ENCODE measurements at places on chromosomes 7 and 10. TPM values are rescaled to one million over a fixed set of nuclear protein-coding genes. Genes with fewer than 3 reads are reported as not detected.

Gene GFRA1
- not detected for total RNA-seq

Gene GNAI1
- total RNA-seq: 2.3 TPM

Gene NME8
- not detected for total RNA-seq

Gene ITGB8
- total RNA-seq: 4.6 TPM

Gene SRRM3
- 1.7 TPM for total RNA-seq

Gene CFAP43
- total RNA-seq: 0.52 TPM

Gene BMPER
- total RNA-seq: not detected
